Fibroblast of skin of back (primary cell): ENCODE measurements at places on chromosomes 1 and 21.

GRCh38 chr1:167562702-167563101, 9.1 kb upstream of the CREG1 start:
- DNase-seq, result no peak

DNA sequence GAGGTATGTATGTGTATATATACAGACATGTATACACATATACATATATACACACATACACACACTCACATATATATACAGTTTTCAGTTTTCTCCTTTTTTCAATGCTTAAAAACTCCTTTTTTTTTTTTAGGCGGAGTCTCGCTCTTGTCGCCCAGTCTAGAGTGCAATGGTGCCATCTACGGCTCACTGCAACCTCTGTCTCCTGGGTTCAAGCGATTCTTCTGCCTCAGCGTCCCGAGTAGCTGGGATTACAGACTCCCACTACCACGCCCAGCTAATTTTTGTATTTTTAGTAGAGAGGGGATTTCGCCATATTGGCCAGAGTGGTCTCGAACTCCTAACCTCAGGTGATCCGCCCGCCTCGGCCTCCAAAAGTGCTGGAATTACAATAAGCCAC, 27.0 kb downstream of the STYXL2 start:
- DNase-seq, result no peak

- DNase-seq, result no peak
These were observed 76.6 kb downstream of the LYST start for GRCh38 chr1:235790123-235790522.

DNA sequence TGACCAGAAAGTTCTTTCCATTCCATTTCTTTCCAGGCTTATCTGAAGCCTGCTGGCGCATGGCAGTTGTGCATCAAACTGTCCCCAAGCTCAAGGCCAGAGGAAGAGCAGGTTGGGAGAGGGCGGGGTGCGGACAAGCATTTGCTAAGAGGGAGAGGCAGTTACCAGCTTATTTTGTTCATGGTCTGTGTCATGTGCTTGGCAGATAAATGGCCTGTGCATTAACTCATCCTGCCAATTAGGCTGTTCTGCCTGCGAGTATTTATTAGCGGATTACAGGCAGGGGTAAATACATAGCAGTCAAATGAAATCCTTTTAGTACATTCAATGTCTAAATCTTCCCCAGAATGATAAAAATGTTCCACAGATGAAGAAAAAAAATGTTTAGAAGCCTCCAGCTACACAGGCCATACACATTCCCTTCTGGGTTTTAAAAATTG, 48.9 kb upstream of the B3GALNT2 start:
- no peak for DNase-seq

GRCh38 chr1:7199077-7199779, 414.0 kb downstream of the CAMTA1 start:
- DNase-seq, result peak; percentile 47

GRCh38 chr1:6909857-6910256, 124.6 kb downstream of the CAMTA1 start:
- no peak for DNase-seq

- peak; percentile 61 for DNase-seq
These were observed 21.9 kb upstream of the ALDH4A1 start for GRCh38 chr1:18924221-18924691.

DNA sequence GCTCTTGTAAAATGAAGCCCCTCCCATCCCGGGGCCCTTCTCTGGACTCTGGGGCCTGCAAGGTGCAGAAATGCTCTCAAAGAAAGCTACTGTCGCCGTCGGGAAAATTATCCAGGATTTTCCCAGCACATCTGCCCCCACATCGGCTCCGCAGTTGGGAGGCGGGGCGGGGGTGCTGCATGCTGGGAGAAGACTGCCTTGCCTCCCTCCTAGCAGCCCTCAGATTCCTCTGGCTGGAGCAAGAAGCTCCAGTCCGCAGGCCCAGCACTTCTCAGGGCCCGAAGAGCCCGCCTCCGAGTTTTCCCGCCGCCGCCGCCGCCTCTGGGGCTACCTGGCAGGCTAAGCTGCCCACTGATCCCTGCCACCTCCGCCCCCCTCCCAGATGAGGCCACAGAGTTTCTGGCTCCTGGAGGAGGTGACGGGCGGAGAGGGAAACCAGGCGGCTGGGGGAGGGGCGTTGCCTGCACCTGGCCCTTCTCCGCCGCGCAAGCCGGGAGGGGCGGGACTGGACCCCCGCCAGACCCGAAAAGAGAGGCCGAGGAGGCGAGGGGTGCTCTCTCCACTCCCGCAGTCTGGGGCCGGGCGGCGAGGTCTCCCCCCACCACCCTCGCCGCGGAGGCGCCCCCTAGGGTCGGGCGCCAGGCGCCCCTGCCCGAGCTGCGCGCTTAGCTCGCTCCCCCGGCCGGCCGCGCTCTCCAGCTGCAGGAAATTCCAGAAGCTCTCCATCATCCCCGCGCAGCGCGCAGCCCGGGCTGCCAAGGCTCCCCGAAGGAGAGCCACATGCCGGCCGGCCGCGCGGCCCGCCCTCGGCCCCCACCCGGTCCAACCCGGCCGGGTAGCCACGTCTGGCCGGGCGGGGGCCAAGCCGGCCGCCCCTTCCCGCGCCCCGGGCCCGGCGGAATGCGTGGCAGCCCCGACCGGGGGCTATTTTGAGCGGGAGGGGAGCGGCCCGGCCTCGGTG, 28.8 kb downstream of the AHDC1 start:
- DNase-seq, result peak; percentile 90

- peak; percentile 68 for DNase-seq
These were observed at the start of gene RGL1 for GRCh38 chr1:183804916-183805841. TSS of gene RGL1 (plus strand) at chr1:183805120. CDS start at chr1:183805298, 178 bp downstream.

GRCh38 chr1:22557341-22557950, 5.8 kb upstream of the EPHA8 start:
- no peak for DNase-seq

DNA sequence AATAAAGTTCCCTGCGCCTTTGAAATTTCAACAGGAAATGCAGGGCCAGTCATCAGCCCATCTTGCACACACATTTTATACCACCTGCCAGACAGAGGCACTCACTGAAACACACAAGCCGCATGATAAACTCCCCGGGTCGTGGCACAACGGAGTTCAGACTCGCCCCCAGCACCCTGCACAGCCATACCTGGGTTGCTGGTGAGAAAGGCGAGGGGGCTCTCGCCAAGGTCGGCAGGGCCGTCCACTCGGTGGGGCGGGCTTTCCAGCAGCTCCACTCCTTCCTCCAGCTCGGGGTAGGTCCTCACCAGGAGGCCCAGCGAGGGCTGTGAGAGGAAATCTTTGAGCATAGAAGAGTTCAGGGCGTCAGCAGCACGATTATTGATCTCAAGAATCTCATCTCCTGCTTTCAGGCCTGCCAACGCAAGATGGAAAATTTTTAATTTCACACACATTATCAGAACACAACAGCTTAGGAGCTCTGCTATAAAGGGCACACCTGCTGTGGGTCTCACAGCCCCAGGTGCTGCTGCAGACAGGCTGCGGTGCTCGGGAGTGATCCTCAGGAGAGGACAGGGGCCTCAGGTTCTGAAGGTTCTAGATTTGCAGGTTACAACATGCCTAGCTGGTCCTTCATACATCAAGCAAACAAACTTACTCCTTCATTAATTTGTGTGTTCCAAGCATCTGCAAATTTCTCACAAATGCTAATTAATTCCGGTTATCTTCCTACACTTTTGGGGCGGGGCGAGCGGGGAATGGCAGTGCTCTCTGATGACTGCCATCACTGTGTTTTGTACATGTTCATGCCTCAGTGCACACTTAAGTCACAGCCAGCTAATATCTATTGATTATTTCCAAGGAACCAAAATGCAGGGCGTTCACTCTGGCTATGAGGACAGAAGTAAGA, 144.2 kb upstream of the KRTAP19-8 start:
- no peak for DNase-seq

- DNase-seq, result peak; percentile 43
These were observed 953 bp downstream of the TRIM46 start for GRCh38 chr1:155174324-155175280.
